Uterus (tissue), 4 donors: ENCODE measurements at places on chromosomes 1 and 21.

- no peak for DNase-seq
Observed at GRCh38 chr1:43334453-43335205, 3.0 kb upstream of the MPL start.

DNA sequence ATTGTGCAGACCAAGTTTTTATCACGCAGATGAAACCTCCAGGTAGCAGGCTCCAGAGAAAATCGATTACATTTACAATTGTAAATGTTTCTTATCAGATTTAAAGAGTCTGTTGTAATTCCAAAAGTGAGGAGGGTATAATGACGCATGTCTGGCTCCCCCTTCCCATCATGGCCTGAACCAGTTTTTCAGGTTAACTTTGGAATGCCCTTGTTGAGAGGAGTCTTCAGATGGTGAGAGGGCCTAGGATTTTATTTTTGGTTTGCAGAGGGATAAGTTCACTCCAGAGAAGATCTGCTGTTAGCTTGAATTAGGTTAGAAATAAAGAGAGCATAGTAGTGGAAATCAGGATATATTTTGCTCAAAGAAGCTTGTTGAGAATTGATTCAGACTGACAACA is 1028.3 kb upstream of the B3GALT2 start:
- DNase-seq, result no peak

- DNase-seq, result no peak
Observed at GRCh38 chr1:67573311-67573872, 111.6 kb upstream of the GADD45A start.

- no peak for DNase-seq
Observed at GRCh38 chr1:158203693-158204457, 23.2 kb downstream of the CD1D start.

GRCh38 chr1:24754229-24754628 is 9.0 kb downstream of the CLIC4 start:
- no peak for DNase-seq

DNA sequence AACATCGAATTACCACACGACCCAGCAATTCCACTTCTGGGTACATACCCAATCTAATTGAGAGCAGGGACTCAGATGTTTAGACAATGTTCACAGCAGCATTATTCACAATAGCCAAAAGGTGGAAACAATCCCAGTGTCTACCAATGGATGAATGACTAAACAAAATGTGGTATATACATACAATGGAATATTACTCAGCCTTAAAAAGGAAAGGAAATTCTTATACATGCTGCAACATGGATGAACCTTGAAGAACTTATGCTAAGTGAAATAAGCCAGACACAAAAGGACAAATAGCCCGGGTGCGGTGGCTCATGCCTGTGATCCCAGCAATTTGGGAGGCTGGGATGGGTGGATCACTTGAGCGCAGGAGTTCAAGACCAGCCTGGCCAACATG is 6.9 kb downstream of the KDF1 start:
- DNase-seq, result no peak
